ENCODE measurements at places on chromosomes 5 and 9.

GRCh38 chr9:20562051-20562450 lies 60.2 kb downstream of the MLLT3 start:
- no peak for DNase-seq

- no peak for DNase-seq
These were observed 10.3 kb upstream of the NME5 start for GRCh38 chr5:138149530-138149929.

DNA sequence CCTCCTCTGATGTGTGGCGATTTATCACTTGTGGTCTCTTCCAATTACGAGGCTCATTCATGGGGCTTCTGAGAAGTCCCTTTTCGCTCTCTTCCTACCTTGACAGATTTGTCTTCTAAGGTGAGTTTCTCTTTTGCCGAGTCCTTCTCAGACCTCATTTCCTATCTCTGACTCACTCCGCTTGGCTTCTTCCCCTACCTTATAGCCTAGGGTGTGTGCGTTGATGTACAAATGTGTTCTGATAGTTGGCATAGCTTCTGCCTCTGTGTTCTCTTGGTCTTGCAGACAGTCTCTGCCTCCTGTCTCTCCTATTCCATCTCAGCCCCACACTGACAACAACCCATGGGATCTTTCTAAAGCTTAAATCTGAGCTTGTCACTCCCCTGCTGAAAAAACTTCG lies 56.9 kb upstream of the SHB start:
- no peak for DNase-seq

DNA sequence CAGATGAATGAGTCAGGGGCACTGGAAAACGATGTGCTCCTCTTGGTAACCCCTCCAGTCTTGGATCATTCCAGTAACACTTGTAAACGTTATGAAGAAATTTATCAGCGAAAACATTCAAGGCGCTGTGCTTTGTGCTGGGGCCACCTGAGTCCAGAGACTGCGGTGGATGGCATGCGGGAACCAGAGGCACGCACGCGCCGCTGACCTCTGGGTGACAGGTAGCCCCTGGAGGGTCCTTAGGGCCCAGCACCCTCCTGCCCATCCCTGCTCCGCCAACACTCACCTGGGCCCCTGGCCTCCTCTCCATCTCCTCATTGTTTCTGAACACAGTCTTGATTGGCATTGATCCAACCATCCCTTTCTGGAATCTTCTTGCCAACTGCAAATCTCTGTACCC lies 86.9 kb downstream of the DAP start:
- no peak for DNase-seq

- no peak for DNase-seq
These were observed 125.1 kb downstream of the GAS1 start for GRCh38 chr9:86822006-86822801.

GRCh38 chr9:127033789-127034188 lies 88.6 kb downstream of the ANGPTL2 start:
- no peak for DNase-seq

GRCh38 chr9:114282507-114282906 lies 40.4 kb upstream of the ORM1 start:
- no peak for DNase-seq

DNA sequence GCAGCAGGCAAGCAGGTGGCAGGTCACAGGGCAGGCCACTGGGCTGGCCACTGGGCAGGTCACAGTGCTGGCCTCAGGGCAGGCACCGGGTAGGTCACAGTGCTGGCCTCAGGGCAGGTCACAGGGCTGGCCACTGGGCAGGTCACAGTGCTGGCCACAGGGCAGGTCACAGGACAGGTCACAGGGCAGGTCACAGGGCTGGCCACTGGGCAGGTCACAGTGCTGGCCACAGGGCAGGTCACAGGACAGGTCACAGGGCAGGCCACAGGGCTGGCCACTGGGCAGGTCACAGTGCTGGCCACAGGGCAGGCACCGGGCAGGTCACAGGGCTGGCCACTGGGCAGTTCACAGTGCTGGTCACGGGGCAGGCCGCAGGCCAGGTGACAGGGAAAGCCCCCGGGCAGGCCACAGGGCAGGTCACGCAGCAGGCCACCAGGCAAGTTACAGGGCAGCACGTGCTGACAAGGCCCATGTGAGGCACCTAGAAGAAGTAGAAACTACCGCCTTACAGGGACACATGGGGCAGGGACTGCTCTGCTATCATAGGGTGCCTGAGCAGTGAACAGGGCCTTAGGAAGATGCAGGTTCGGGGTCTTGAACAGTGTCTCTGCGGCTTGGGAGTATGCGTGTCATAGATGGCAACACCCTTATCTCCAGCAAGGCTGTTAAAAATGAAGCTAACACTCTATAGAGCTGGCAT lies 18.6 kb upstream of the MED10 start:
- no peak for DNase-seq

Data from activated T-cell treated with anti-CD3 and anti-CD28 coated beads for 4 hours (primary cell).